GM23338 (cell line): ENCODE measurements at places on chromosomes 6 and 20. TPM values are rescaled to one million over a fixed set of nuclear protein-coding genes. Genes with fewer than 3 reads are reported as not detected.

- no peak overlapping the region for H3K4me3 ChIP-seq
- H3K27ac ChIP-seq: no peak overlapping the region
- no peaks in the 10 kb centered on the region for H3K4me1 ChIP-seq
- no peaks in the 10 kb centered on the region for H3K27me3 ChIP-seq
- DNase-seq: no peak
- no peaks in the 10 kb centered on the region for H3K36me3 ChIP-seq
Observed at GRCh38 chr6:100726666-100727065, 154.5 kb downstream of the ASCC3 start.

- no peak for DNase-seq
- no peak overlapping the region for H3K27ac ChIP-seq
- no peak overlapping the region for H3K4me3 ChIP-seq
Observed at GRCh38 chr6:45386501-45386900, 8.8 kb upstream of the SUPT3H start.

DNA sequence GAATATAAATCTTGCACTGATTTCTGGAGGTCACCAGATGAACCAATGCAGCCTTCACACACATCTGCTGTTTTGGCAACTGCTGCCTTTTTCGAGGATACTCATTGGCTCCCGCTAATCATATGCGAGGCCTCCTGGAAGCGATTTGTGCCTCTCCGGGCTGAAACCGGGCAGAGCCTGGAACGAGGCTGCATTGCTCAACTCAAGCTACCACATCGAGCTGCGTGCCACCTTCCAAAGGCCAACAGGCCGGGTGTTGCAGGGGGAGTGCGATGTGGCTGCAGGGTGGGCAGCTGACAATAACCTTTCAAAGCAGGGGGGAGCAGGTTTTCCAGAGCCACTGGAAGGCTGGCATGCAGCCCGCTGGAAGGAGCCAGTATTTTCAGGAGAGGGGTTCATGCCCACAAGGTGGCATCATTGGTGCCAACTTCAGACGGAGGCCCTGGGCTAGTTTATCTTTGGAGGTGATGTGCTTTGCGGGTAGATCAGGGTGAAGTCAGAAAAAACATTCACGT lies 122.6 kb upstream of the IFNGR1 start:
- no peak overlapping the region for H3K27ac ChIP-seq
- DNase-seq: peak; percentile 50

- DNase-seq: no peak
- no peaks in the 10 kb centered on the region for H3K4me1 ChIP-seq
- no peak overlapping the region for H3K4me3 ChIP-seq
- no peak overlapping the region for H3K27ac ChIP-seq
- H3K36me3 ChIP-seq: no peaks in the 10 kb centered on the region
Observed at GRCh38 chr6:10448096-10448495, 33.2 kb upstream of the TFAP2A start.

DNA sequence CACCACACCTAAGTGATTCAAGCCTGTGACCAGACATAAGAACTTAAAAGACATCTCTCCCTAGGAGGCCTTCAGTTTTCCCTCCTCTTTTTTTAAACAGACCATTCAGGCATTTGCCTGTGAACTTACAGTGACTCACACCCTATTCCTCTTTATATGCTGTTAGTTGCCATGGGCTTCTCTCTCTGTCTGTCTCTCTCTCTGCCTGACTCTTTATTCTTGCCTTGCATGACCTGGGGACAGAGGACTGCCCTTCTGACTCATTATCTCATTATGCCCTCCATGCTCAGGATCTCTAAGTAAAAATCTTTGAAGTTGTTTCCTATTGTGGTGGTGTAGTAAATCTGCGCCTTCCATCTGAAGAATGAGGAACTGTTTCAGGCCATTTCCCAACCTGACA lies 442.2 kb upstream of the MAN1A1 start:
- no peak for DNase-seq
- H3K4me1 ChIP-seq: no peaks in the 10 kb centered on the region
- no peaks in the 10 kb centered on the region for H3K27me3 ChIP-seq
- no peak overlapping the region for H3K27ac ChIP-seq

- no peak overlapping the region for H3K4me3 ChIP-seq
- no peak for DNase-seq
- no peak overlapping the region for H3K27ac ChIP-seq
- no peaks in the 10 kb centered on the region for H3K27me3 ChIP-seq
- no peaks in the 10 kb centered on the region for H3K36me3 ChIP-seq
- H3K4me1 ChIP-seq: no peaks in the 10 kb centered on the region
Observed at GRCh38 chr20:10856237-10857015, 182.6 kb upstream of the JAG1 start.

DNA sequence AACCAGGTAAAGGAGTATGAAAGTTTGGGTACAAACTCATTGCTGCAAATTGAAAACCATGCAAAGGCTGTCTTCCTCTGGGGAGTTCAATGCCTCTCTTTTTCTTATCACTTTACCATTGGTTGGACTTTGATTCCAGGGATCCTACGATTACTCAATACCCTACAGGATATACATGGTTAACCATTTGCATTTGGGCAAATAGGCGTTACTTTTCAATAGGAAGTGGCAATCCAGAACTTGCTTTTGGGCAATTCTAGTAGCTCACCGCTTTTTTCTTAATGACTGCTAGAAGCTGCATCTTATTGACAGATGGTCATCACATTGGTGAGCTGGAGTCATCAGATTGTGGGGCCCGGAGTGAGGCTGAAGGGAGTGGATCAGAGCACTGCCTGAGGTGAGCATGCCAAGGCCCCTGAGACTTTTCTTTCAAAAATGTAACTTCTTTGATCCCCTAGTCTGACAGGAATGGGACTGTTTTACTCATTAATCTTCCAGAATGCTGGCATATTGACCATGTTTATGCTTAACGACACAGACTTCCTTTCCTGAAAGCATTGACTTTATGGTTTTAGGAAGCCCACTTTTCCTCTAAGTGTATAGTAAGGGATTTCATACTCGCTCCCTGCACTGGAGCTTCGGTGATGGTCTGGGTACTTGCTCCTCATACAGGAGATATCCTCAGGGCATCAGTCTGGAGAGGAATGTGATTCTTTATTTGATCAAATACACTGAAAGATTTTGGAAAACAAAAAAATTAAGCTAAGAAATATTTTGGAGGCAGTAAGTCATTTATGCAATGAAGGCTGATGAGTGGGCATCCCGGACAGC lies at the start of gene CCR6:
CCR6 (plus strand) TSS at position 270 of the 831 bp plus-strand sequence. CDS start 13,039 bp downstream, outside the sequence.
- no peak within 1 kb of the TSS for H3K4me3 ChIP-seq
- no peaks in the 10 kb centered on the region for H3K36me3 ChIP-seq
- no peak within 1 kb of the TSS for H3K27ac ChIP-seq
- DNase-seq: no peak
- no peaks in the 10 kb centered on the region for H3K27me3 ChIP-seq

- DNase-seq: no peak
- no peak overlapping the region for H3K27ac ChIP-seq
- no peaks in the 10 kb centered on the region for H3K36me3 ChIP-seq
- H3K4me1 ChIP-seq: no peaks in the 10 kb centered on the region
Observed at GRCh38 chr6:44851176-44851575, 463.7 kb downstream of the CDC5L start.

GRCh38 chr6:136464874-136465273 lies 85.3 kb downstream of the MAP7 start:
- no peak for DNase-seq
- no peak overlapping the region for H3K27ac ChIP-seq
- no peak overlapping the region for H3K4me3 ChIP-seq
- H3K4me1 ChIP-seq: peaks cover 23% of the 10 kb centered on the region

DNA sequence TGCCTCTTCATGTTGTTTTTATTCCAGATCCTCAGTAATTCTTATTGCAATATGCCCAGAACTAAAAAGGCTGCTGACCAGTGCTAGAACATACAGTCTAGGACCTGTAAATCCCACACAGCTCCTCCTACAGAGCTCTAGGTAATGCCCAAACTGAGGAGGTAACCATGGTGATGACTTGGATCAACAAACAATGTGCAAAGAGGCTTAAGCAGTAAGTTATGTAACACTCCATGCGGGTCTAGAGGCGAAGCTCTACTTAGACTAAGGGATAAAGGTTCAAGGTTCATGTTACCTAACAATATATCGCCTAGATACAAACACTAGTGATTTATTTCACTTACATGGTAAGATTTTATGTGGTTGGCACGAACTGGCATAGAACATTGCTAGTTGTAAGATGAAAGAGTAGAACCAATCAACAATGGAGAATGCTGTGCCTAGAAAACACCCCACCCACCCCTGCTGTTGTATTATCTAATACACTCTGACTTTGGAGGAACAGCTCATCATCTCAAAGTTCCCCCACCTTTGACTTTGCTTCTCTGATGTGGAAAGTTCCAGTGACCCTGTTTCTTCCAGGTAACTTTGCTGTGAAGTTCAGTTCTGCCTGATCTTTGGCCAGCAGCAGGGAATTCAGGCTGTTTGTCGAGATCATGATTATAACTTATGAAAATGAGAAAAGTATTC lies 242.4 kb downstream of the ALDH8A1 start:
- no peaks in the 10 kb centered on the region for H3K4me1 ChIP-seq
- H3K27ac ChIP-seq: no peak overlapping the region
- peak; percentile 59 for DNase-seq
- no peak overlapping the region for H3K4me3 ChIP-seq
- H3K27me3 ChIP-seq: no peaks in the 10 kb centered on the region

- H3K27me3 ChIP-seq: no peaks in the 10 kb centered on the region
Observed at GRCh38 chr20:6416371-6416770, 293.5 kb upstream of the FERMT1 start.

DNA sequence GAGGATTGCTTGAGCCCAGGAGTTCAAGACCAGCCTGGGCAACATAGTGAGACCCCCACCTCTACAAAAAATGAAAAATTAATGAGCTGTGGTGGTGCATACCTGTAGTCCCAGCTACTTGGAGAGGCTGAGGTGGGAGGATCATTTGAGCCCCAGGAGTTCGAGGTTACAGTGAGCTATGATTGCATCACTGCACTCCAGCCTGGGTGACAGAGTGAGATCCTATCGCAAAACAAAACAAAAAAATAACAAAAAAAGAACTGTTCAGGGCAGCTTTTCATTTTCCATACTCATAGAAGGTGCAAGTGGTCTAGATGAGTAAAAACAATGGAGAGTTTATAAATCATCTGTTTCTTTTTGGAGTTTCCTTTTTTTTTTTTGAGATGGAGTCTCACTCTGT lies 21.1 kb downstream of the AKAP7 start:
- no peak overlapping the region for H3K27ac ChIP-seq
- H3K27me3 ChIP-seq: no peaks in the 10 kb centered on the region
- no peaks in the 10 kb centered on the region for H3K36me3 ChIP-seq

- peaks cover 10% of the 10 kb centered on the region; the same call in 1 of the 2 replicates for H3K4me1 ChIP-seq
- H3K27ac ChIP-seq: no peak overlapping the region
- no peaks in the 10 kb centered on the region for H3K36me3 ChIP-seq
Observed at GRCh38 chr6:134288538-134289203, 29.2 kb downstream of the SGK1 start.

- no peak for DNase-seq
- H3K27me3 ChIP-seq: no peaks in the 10 kb centered on the region
- H3K4me3 ChIP-seq: no peak overlapping the region
- no peaks in the 10 kb centered on the region for H3K4me1 ChIP-seq
Observed at GRCh38 chr6:56279331-56280080, 32.1 kb upstream of the COL21A1 start.

DNA sequence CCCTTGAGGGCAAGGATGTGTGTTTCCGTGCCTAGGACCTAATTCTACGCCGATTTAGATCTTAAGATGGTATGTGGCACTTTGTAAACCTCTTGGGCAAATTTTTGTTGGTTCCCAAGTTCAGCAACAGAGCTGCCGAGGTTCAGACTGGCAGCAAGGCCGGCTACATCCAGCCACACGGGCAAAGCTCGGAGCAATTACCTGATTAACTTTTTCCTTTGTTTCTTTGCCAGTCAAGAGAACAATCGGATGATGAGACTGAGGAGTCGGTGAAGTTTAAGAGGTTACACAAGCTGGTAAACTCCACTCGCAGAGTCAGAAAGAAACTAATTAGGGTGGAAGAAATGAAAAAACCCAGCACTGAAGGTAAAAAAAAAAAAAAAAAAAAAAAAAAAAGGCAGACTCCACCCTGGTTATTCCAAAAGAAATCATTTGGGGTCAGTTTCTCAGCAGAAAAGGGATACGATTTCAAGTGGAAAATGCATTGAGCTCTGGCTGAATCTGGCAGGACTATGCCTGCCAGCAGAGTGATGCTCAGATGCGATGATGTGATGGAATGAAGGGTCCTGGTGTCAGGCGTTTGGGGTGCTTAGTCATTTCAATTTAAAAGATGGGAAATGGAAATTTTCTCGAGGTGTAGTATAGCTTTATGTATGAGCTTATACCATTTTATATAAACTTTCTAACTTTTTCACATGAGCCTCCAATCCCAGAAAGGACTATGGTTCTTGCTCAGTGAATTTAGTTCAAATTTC lies 171.6 kb downstream of the SASH1 start:
- H3K4me1 ChIP-seq: peaks cover 45% of the 10 kb centered on the region
- no peaks in the 10 kb centered on the region for H3K27me3 ChIP-seq
- DNase-seq: no peak
- no peaks in the 10 kb centered on the region for H3K36me3 ChIP-seq
- H3K4me3 ChIP-seq: no peak overlapping the region
- peak overlapping the region; percentile 64 for H3K27ac ChIP-seq

- no peaks in the 10 kb centered on the region for H3K27me3 ChIP-seq
- no peaks in the 10 kb centered on the region for H3K4me1 ChIP-seq
- no peaks in the 10 kb centered on the region for H3K36me3 ChIP-seq
- no peak overlapping the region for H3K27ac ChIP-seq
- H3K4me3 ChIP-seq: no peak overlapping the region
Observed at GRCh38 chr6:40098774-40099173, 164.5 kb upstream of the MOCS1 start.

GRCh38 chr20:38104285-38104684 lies 60.8 kb downstream of the TGM2 start:
- no peaks in the 10 kb centered on the region for H3K27me3 ChIP-seq
- no peaks in the 10 kb centered on the region for H3K4me1 ChIP-seq
- no peaks in the 10 kb centered on the region for H3K36me3 ChIP-seq
- H3K4me3 ChIP-seq: no peak overlapping the region
- H3K27ac ChIP-seq: no peak overlapping the region

DNA sequence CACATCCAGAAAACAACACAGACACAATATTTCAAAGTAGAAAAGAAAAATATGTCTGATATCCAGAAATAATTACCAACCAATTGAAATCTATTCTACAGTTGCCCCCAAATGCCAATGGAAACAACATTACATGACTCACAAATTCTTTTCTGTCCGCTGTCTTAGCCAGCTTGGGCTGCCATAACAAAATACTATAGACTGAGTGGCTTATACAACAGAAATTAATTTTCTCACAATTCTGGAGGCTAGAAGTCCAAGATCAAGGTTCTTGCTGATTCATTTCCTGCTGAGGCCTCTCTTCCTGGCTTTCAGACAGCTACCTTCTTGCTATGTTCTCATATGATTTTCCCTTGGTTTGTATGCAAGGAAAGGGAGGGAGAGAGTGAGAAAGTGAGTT lies 698.1 kb downstream of the DHX35 start:
- H3K4me3 ChIP-seq: no peak overlapping the region
- H3K27me3 ChIP-seq: no peaks in the 10 kb centered on the region
- no peaks in the 10 kb centered on the region for H3K4me1 ChIP-seq
- no peak overlapping the region for H3K27ac ChIP-seq

- no peak for DNase-seq
- H3K4me1 ChIP-seq: no peaks in the 10 kb centered on the region
- no peak overlapping the region for H3K27ac ChIP-seq
Observed at GRCh38 chr20:24765316-24766142, 183.5 kb upstream of the CST7 start.

Gene CENPW
- 16.5 and 22.4 TPM in 2 replicates for total RNA-seq

Gene FLRT3
- 0.17 and 0.19 TPM in 2 replicates for total RNA-seq

Gene HLA-DOA
- 30.5 and 34.2 TPM in 2 replicates for total RNA-seq

Gene TNF
- not detected in 2 replicates for total RNA-seq

Gene PLAGL2
- 28.2 and 32.0 TPM in 2 replicates for total RNA-seq

Gene SLC16A10
- 30.9 and 37.6 TPM in 2 replicates for total RNA-seq

Gene RIPOR2
- total RNA-seq: 22.5 TPM in 2 replicates

Gene EEF1A2
- total RNA-seq: 37.1 TPM in 2 replicates

Gene PSORS1C1
- 0.16 TPM in 1 of 2 replicates, not detected in the other for total RNA-seq

Gene TREML2
- 0.07 TPM in 1 of 2 replicates, not detected in the other for total RNA-seq

Gene APMAP
- 70.8 and 72.3 TPM in 2 replicates for total RNA-seq

Gene SYNDIG1
- total RNA-seq: 4.8 and 7.4 TPM in 2 replicates

Gene PBOV1
- not detected in 2 replicates for total RNA-seq
